Esophagus squamous epithelium (tissue), 5 donors: ENCODE measurements at places on chromosomes 3 and 15. TPM values are rescaled to one million over a fixed set of nuclear protein-coding genes. Genes with fewer than 3 reads are reported as not detected.

Gene AADACL2
- total RNA-seq: 0.19 TPM

Gene NUP210
- 14.5 TPM for total RNA-seq

Gene SCAANT1
- not detected for total RNA-seq

Gene MORC1
- total RNA-seq: not detected

Gene RTP1
- not detected for total RNA-seq

Gene ABHD17C
- 32.8 TPM for total RNA-seq

Gene MYO5C
- total RNA-seq: 17.8 TPM

Gene KLHL40
- not detected for total RNA-seq

Gene C3orf22
- total RNA-seq: not detected

Gene PCLAF
- 30.7 TPM for total RNA-seq

Gene MED12L
- 0.08 TPM for total RNA-seq

Gene MOBP
- total RNA-seq: not detected

Gene FANCD2OS
- total RNA-seq: not detected

DNA sequence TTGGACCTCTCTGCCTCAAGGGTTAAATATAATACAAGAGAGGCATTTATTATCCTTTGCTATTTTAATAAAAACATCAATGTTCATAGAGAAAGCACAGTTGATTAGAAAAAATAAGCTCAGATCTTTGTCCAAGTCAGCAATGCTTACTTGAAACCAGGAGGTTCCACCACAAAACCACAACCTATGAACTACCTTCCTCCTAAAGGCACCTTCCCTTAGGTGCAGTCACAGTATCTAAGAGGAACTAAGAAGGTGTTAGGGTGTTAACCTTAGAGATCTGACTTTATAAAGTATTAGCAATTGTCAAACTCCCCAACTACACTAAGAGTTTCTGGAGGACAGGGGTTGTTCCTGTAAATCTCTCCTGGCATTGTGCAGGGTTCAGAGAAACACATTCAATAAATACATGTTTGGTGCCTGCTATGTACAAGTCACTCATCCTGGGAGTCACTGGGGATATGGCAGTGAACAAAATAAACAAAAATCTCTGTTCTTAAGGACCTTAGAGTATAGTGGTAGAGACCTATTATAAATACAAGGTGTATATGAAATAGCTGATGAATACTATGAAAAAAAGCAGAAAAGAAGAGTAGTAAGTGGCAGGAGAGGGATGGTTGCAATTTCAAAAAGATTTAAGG is 208.6 kb downstream of the NFKBIZ start:
- DNase-seq: no peak

DNA sequence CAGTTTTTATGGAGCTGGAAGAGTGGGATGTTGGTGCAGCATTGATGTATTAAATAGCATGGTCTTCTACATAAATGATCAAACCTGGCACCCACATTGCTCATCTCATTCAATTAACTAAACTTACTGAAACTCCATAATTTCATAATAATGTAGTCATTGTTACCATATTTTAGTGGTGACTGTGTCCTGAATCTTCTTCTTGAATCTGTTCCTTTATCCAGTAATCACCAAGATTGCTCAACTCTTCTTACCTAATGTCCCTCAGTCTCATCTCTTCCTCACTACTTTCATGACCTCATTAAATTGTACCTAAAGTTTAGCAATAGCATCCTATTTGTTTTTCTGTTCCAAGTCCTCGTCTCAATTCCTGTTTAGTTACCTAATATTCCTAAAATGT is 69.8 kb downstream of the FGF7 start:
- DNase-seq: no peak

DNA sequence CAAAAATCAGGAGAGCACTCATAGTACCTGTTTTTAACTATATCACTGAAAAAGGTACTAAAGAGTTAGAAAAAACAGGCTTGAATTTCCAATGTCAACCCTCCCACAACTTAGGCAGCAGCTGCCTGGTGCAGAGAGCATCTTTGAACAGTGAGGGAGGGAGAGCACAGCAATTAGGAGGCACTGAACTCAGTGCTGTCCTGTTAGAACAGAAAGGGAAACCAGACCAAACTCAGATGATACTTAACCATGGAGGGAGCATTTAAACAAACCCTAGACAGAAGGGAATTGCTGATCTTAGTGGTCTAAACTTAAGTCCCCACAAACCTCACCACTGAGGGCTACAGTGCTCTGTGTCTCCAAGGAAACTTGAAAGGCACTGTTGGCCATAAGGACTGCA is 179.2 kb upstream of the AGTR1 start:
- DNase-seq: no peak

GRCh38 chr3:98602078-98602678 is 8.8 kb upstream of the CPOX start:
- no peak for DNase-seq

- DNase-seq: no peak
These were observed 210.7 kb downstream of the PDCD6IP start for GRCh38 chr3:34008836-34009809.

DNA sequence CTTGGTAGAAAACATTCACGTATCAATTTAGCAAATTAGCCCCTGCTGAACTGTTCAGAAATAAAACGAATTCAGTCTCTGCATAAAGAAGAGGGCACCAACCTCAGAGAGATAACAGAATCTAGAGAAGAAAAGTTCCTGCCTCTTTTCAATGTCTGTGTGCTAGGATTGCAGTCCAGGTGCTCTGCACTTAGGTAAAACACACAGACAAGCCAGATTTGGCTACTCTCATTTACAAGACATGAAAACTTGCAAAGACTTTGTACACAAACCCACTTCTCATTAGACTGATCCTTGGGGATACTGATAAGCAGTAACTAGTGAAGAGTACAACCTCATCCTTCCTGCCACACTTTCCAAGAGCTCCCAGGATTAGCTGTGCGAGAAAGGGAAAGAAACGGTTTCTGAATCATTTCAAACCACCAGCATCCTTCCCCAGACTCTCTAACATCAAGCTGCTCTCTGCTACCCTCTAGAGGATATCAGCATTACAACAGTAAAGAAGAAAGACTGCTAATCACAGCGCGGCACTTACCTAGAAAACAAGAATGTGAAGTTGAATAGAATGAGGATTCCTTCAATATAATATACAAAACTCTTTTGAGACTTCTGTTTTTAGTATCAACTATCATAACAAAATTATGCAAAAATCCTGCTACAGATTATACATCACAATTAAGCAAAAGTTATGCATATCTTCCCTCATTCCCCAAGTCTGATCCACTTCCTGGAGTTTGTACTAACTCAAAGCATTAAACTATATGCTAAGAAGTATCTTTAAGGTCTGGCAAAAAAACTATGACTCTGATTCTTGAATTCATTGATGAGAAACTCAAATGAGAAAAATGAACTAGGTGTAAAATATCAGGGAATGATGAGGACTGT is 306.4 kb downstream of the MAGI1 start:
- no peak for DNase-seq

DNA sequence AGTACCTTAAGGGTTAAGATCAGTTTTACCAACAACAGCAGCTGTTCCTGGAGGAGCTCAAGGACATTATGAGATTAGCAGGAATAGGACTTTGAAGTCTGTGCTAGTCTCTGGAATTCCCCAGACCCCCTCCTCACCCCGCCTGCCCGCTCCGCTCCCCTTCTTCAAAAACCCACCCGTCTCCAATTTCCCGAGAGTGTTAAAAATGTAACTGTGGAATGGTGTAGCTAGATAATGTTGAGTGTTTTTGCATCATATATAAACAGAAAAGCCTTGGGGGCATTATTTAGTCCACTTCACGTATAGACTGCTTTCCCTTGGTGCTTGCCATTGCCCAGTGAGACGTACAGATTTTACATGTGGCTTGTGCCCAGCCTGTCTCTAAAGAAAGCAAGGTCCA is 65.0 kb upstream of the SEMA6D start:
- DNase-seq: no peak

- DNase-seq: no peak
These were observed 108.1 kb upstream of the THBS1 start for GRCh38 chr15:39472621-39473297.

DNA sequence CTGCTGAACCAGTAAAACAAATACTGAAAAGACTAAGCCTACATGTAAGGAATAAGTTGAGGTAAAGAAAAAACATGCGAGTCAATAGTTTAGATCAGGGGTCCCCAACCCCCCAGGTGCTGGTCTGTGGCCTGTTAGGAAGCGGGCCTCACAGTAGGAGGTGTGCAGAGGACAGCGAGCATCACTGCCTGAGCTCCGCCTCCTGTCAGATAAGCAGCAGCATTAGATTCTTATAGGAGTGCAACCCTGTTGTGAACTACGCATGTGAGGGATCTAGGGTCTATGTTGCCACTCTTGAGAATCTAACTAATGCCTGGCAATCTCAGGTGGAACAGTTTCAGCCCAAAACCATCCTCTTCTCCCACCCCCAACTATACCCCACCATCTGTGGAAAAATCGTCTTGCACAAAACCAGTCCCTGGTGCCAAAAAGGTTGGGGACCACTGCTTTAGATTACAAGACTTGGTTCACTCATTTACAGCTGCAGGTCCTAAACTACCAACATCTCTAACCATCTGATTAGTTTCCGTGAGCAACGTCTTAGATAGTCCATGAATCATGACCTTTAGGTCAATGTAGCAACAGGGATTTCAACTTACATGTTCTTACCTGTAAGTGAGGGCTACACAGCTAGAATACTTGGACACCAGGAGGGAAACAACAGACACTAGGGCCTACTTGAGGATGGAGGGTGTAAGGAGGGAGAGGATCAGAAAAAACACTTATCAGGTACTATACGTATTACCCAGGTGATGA is 66.7 kb downstream of the TRANK1 start:
- no peak for DNase-seq

DNA sequence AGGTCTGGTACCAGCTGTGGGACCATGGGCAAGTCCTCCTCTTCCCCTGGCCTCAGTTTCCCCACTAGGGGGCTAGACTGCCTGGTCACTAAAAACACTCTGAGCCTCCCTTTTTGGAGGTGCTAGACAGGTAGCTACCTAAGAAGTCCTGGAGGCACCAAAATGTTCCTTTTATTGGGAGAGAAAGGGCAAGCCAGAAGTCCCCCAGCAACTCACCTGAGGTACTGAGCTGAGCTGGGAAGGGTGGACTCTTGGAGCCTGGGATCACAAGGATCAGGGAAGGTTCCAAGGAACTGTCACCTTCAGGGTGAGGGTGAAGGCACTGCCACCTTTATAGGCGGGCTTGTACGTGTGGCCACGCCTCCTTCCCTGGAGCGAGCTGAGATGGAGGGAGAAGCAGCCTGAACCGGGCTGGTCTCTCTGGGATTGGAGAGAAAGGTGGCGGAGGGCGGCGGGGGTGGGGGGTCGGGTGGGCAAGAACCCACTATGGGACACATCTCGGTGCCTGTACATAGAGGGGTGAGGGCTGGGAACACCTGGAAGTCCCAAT is at the start of gene CYP1A1:
Gene CYP1A1, minus strand, starts transcription at position 304 of the 550 bp plus-strand sequence. CDS start 2,431 bp downstream, outside the sequence.
- no peak for DNase-seq

GRCh38 chr3:11632966-11633365 is 10.7 kb downstream of the VGLL4 start:
- DNase-seq: no peak

GRCh38 chr3:66472313-66473134 is 28.3 kb downstream of the LRIG1 start:
- no peak for DNase-seq

- no peak for DNase-seq
These were observed 255.1 kb downstream of the EPHA3 start for GRCh38 chr3:89362496-89362895.

DNA sequence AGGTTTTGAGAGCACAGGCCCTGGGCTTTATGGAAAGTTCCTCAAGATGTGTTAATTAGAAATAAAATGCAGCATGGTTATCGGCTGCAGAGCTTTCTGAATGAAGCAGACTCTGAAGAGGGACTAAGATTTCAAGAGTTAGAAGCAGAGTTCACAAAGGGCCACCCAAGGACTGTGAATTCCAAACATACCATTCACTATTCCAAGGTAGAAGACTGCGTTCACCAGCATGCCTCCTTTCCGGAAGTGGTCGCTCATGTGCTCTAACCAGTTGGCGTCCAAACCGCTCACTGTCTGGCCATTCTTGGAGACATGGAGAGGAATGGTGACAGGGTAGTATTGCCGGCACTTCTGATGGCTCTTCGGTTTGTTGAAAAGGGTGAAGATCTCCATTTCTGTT is 104.9 kb downstream of the OXNAD1 start:
- DNase-seq: no peak

- DNase-seq: no peak
These were observed 141.3 kb upstream of the PROK2 start for GRCh38 chr3:71926262-71926600.

DNA sequence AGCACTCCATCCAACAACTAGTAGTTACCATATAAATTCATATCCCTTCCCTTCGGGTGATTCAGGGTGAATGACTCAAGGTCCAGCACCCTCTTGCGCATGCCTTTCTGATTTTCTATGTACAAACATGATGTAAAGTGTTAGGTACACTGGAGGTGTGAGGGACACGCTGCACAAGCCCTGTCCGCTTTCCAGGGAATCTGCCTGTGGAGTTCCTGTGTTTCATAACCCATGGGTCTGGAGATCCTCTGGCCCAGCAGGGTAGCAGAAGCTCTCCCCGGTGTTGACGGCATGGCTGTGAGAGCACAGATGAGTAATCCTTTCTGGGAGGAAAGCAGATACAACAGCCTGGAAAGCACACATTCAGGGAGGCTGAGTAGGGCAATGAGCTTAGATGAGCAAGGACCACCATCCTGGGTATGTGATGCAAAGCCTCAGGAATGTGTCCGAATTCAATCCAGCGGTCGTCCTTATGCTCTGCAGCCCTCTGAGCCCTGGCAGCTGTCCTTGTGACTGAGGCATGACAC is 142.9 kb upstream of the TP63 start:
- DNase-seq: no peak

DNA sequence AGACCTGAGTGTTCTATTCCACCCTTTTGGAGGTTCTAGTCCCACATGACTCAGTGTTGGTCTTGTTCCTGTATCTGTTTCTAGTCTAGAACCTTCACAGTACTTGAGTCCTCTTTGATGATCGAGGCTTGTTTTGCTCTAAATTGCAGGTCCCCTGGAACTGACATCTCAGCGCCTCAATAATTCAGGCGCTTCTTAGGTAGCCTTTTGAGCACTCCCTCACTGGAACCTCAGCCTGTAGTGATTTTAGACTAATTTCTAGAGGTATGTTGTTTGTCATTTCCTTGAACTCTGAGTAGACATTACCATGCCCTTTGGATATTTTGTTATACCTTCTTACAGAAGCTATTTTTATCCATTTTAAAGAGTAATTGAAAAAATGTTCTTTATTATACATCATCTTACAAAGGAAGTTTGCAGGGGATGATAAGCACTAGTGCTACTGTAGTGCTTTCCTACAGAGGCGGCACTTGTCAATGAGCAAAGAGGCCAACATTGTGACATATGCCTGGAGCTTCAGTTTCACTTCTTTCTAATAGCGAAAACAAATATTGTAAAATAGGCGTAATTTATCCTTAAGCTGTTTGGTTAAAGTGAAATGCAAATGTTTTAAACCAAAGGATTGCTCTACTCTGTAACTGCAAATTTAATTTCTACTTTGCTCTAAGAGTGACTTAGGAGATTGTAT is 75.7 kb downstream of the EFL1 start:
- DNase-seq: no peak

GRCh38 chr15:56369234-56369633 is 4.0 kb downstream of the TEX9 start:
- DNase-seq: no peak

DNA sequence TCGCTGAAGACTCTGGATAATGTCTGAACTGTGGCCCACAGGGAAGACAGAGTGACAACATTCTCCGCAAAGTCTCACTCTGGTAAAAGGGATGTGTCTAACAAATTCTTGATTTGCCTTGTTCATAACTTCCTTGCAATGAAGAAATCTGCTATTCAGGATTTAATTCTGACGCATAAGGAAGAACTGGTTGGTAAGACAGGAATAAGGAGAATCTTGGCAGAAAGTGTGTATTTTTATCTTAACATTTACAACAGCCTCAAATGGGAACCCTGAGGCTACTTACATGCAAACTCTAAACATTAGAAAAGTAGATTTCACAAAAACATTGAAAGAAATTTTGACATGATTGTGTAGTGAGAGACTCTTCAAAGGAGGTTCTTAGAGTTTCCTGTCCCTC is 10.8 kb upstream of the PLD1 start:
- no peak for DNase-seq
